ENCODE measurements at places on chromosomes 6 and 20. TPM values are rescaled to one million over a fixed set of nuclear protein-coding genes. Genes with fewer than 3 reads are reported as not detected.

GRCh38 chr6:7979831-7980230, 69.2 kb upstream of the TXNDC5 start:
- no peaks in the 10 kb centered on the region for H3K36me3 ChIP-seq
- no peak for DNase-seq
- H3K4me3 ChIP-seq = no peak overlapping the region
- no peak overlapping the region for H3K27ac ChIP-seq
- 0 out of 2 replicates have a peak, but pooled peaks cover 2% of the 10 kb centered on the region for H3K4me1 ChIP-seq

GRCh38 chr20:13149371-13150105, 71.5 kb upstream of the ISM1 start:
- H3K36me3 ChIP-seq = no peaks in the 10 kb centered on the region
- no peaks in the 10 kb centered on the region for H3K27me3 ChIP-seq
- H3K27ac ChIP-seq = no peak overlapping the region
- H3K4me1 ChIP-seq = peaks cover 19% of the 10 kb centered on the region
- no peak overlapping the region for H3K4me3 ChIP-seq

DNA sequence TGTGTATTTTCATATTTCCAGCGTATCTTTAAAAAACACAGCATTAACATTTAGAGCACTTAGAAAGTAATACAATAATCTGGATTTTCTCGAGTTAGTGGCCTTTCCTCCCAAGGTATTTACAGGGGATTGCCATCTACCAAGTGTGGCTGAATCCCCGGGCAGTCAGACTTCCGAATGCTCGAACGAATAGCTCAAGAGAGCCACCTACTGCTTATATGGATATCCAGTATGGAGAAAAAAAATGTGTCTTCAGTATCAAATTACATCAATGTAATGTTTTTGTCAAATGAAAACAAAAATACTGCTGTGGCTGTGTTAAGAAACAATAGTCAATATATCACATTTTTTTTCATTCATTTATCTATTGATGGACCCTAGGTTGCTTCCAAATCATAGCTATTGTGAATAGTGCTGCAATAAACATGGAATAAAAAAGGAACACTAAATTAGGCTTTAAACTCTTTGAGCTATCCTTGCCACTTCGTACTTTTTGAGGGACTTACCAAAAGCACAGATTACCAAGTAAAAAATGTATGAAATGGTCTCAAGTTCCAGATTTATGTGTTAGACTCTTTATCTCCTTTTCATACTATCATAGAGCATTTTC, 654.5 kb upstream of the PTCHD4 start:
- H3K27me3 ChIP-seq = no peaks in the 10 kb centered on the region
- peaks cover 29% of the 10 kb centered on the region for H3K4me1 ChIP-seq
- no peaks in the 10 kb centered on the region for H3K36me3 ChIP-seq
- no peak overlapping the region for H3K27ac ChIP-seq

SOX12 gene
- 59.1 TPM for total RNA-seq

CGA gene
- not detected for total RNA-seq
